EL (cell line): ENCODE measurements at places on chromosomes 11 and 22.

DNA sequence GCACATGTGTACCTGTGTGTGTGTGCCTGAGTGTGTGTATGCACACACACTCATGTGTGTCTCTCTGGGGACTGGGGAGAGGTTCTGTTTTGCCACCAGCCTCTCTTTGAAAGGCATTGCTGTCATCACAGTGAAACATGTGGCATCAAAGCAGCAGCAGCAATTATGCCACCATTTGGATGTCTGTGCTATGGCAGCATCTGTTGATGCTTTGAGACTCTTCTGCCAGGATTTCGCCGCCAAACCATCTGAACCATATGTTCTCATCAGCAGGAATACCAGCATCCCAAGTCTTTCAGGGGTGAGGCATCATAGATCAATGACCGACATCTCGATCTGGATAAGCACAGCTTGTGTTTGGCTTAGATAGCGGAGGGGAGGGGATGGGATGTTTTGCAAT is 168.6 kb downstream of the FAT3 start:
- DNase-seq = no peak

- no peak for DNase-seq
These were observed at the start of gene FERMT3 for GRCh38 chr11:64206457-64207255. Gene FERMT3 (plus strand): TSS chr11:64206721. CDS start chr11:64207365, 644 bp downstream.

DNA sequence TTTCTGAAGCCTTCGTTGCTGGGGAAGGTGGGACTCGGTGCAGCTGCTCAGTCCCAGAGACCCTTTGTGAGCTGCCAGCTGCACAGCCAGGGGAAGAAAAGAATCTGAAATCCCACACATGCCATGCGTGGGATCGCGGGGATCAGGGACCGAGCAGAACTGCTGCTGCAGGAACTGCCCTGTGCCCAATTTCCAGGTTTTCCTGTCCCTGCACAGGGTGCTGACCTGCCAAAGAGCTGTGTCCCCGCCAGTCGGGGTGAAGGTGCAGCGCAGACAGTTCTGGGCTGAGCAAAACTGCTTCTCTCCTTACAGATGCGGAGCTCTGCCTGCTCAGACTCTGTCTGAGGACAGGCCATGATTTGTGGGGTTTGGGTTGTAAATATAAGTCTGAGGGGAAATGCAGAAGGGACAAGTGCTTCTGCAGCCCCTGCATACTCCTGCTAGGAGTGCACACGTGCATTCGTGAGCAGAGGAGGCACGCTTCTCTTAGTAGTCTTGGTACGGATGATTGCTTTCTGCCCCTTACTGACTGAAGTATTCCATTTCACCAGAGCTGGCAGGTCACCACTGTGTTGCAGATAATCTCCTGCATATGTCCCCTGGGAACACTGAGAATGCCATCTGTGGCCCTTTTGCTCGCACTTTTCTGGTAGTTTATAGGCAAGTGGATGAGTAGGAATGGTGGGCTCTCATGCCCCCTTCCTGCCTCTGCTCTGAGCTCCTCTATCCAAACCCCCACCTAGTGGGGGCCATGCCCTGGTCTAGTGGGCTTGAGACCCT is 141.4 kb downstream of the PARVA start:
- DNase-seq = no peak

DNA sequence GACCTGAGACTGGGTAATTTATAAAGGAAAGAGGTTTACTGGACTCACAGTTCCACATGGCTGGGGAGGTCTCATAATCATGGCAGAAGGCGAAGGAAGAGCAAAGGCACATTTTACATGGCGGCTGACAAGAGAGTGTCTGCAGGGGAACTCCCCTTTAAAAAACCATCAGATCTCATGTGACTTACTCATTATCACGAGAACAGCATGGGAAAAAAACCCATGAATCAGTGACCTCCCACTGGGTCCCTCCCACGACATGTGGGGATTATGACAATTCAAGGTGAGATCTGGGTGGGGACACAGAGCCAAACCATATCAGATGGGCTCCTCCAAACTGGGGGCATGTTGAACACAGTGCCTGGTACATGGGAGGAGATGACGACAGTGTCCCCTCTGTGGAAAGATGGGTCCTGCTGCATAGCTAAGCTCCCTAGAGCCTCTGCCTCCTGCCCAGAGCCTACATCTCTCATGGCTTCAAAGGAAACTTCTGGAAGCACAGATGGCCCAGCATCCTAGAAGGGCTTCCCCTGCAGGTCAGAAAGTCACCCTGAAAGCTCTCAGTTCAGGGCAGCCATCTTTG is 46.1 kb downstream of the MYEOV start:
- DNase-seq = no peak

- no peak for DNase-seq
These were observed 263.0 kb downstream of the OPCML start for GRCh38 chr11:133269267-133269666.
